ENCODE measurements at places on chromosomes 13 and 19.

- DNase-seq = no peak
Observed at GRCh38 chr13:27868641-27869435, 51.0 kb upstream of the PDX1 start.

- no peak for DNase-seq
Observed at GRCh38 chr19:15640904-15641597, 354 bp downstream of the CYP4F3 start.

DNA sequence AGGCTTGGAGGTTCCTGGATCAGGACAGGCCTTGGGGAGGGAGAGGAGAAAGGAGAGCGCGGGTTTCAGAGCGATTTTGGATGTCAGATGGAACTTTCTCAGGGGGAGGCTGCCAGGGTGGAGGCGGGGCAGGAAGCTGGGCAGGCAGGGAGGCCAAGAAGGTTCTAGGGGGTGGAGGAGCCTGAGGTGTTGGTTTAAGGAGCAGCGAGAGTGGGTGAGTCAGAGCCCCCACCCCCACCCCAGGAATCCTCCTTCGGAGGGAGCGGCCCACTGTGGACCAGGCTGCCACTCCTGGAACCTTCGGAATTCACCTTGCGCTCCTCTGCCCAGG is 15.9 kb upstream of the NOP53 start:
- no peak for DNase-seq

DNA sequence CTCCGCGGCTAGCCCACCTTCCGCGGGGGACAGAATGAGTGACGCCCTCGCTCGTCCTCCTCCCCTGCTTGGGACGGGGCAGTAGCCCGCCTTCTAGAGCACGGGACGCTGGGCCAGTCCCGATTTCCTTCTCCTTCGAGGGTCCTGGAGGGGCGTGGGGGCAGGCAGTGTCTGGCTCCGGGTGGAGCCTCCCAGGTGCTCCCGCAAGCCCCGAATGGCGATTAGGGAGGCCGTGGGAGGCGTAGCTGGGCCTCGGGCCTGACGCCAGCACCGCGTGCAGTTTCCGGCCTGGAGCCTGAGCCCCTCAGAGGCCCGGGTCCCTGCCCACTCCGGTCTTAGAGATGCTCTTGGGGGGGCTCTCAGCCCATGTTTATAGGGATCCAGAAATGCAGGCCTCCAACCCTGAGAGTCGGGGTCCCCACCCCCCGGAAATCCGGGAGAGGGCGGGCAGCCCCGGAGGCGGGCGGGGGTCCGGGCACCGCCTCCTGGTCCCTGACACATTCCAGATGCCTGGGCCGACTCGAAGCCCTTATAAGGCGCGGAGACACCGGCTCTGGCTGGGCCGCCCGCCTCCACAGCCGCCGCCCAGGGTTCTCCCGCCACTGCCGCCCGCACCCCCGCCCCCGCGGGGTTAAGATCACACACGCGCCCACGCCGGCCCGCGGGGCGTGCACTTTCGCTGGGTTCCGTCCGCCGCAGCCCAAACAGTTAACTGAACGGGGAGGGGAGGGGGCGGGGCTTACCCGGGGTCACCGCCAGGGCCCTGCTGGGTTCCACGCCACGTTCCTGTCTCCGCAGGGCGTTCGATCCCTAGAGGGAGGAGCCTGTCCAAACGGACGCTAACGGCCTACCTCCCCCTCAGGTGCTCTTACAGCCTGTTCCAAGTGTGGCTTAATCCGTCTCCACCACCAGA is 1.5 kb downstream of the MYADM start:
- peak; percentile 94 for DNase-seq

- DNase-seq = no peak
Observed at GRCh38 chr19:29643361-29643935, 21.8 kb upstream of the PLEKHF1 start.

DNA sequence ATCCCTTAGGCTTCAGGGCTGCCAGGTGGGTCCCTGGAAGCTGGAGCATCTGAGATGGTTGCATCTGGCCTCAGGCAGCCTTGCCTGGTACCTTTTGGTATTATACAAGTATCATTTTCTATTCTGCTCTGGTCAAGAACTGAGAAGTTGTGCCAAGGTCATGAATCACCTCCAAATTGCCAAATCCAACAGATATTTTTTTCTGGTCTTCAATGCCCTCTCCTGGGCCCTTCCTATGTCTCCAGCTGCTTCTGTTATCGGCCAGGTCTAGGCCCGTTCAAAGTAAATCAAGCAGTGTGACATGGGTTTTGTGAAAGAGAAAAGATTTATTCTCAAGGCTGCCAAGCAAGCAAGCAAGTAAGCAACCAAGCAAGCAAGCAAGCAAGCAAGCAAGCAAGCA is 271.1 kb upstream of the MAB21L1 start:
- DNase-seq = no peak

GRCh38 chr19:12952488-12953137 is 4.4 kb downstream of the GADD45GIP1 start:
- DNase-seq = no peak

DNA sequence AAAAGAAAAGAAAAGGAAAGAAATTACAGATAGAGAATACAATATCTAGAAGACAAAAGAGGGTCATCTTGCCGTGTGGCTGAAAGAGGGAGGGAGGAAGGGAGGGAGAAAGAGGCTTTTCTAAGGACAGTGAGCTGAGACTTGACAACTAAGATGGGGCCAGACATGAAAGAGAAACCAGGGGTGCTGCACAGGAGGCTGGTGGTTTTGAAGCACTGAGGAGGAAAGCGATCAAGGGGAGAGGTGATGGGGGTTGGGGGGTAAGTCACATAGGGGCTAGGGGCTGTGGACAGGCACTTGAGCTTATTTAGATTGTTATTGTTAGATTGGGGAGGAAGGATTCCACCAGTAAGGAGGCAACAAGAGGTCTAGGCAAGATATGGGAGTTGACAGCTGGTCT is 17.3 kb downstream of the PNPLA6 start:
- no peak for DNase-seq

GRCh38 chr13:22945321-22946226 is 235.2 kb upstream of the SGCG start:
- DNase-seq = no peak

Data from ecto neural progenitor cell (in vitro differentiated cells).